Fibroblast of skin of scalp (primary cell): ENCODE measurements at places on chromosomes 4 and X.

DNA sequence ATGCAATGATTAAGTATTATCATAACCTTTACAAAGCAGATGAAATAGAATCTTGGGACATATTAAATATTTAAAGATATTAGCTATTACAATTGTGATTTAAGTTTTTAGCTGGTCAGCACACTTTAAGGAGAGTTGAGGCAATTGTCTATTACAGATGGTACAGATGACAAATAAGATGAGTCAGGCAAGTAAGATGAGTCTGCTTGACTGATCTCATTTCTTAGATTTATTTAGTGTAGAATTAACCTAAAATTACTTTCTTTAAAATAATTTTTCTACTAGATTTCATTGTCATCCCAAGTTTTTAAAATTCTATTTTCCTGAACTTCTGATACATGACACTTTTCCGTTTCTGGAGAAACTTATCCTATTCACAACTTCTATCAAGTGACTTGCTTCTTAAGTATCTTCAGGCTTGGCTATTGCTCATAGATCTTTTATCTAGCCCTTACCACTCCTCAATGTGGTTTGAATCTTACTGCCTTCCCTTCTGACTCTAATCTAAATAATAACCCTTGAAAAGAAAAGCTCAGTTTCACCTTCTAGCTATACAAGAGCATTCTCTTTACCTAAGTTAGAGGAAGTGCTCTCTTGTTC, 32.9 kb downstream of the CXCL1 start:
- no peak for DNase-seq

GRCh38 chr4:19684084-19684483, 567.6 kb upstream of the SLIT2 start:
- DNase-seq, result peak; percentile 9

DNA sequence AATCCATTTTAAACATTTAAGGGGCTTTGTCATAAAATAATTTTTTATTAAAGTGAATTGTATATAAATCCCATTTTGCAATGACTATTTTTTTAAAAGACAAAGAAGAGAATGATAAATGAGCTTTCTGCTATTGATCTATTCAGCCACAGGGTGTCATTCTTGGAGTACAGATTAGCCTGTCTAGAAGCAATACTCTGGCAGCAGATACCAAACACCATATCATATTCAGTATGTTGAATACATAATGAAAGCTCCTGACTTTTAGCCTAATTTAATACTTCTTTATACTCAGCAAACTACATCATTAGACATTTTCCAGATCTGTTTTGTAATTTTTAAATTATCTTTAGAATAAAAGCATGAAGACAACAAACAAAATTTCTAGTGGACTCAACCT, 496.3 kb downstream of the PDGFC start:
- peak; percentile 78 for DNase-seq

GRCh38 chr4:156559346-156559745, 412.3 kb downstream of the PDGFC start:
- no peak for DNase-seq

- no peak for DNase-seq
Measured at GRCh38 chr4:162360369-162361149, 196.8 kb upstream of the FSTL5 start.

DNA sequence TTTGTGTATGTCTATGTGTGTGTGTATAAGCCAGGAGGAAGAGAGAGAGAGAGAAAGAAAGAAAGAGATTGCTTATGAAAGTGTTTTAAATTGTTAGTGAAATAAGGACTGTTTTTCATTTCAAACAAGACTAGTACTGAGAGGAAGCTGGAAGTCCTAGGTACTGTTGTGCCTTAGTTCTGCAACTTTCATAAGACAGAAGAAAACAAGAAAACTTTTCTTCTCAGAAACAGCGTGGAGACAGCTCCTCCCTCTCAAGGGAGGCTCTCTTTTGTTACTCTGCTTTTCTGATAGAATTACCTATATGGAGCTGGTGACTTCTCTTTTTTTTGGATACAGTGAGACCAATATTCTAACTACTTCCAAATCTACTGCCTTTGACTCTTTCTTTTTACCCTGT, 62.5 kb downstream of the BANK1 start:
- DNase-seq, result no peak

GRCh38 chr4:3073158-3074077, 920 bp downstream of the HTT-AS start:
- DNase-seq, result no peak

GRCh38 chr4:88104902-88105610, 53.4 kb downstream of the ABCG2 start:
- peak; percentile 72 for DNase-seq

- DNase-seq, result peak; percentile 93
Measured at GRCh38 chrX:21943460-21944135, 3.1 kb downstream of the SMS start.

- peak; percentile 50 for DNase-seq
Measured at GRCh38 chr4:147336252-147336651, 144.6 kb upstream of the EDNRA start.

DNA sequence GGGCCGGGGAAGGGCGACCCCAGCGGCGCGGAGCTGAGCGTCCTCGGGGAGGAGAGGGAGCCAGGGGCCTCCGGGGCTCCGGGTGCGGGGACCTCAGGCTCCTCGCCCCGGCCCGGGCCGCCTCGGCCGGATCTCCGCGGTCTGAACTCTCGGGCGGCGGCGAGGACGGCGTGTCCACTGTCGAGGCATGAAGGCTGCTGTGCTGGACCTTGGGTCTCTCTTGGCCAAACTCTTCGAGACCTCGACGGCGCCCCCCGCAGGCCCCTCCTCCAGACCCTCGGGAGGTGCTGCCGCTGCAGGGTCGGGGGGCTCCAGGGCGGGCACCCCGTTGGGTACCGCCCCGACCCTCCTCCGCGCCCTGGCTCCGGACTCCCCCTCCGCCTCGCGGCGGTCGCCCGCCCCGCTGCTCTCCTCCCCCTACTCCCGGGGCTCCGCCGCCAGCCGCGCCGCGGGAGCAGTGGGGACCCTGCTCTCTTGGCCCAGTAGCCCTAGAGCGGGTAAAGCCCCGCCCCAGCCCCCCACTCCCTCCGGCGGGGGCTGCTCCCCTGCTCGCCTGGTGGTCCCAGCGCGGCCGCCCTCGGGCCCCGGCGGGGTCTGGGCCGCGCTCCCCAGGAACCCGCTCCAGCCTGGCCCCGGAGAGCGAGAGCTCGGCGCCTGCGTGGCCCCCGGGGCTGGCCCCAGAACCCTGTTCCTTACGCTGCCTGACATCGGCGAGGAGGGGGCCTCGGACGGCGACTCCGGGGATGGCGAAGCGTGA, 564 bp downstream of the FAM149A start:
- DNase-seq, result no peak

- DNase-seq, result no peak
Measured at GRCh38 chr4:52142816-52143215, 91.7 kb downstream of the SPATA18 start.

DNA sequence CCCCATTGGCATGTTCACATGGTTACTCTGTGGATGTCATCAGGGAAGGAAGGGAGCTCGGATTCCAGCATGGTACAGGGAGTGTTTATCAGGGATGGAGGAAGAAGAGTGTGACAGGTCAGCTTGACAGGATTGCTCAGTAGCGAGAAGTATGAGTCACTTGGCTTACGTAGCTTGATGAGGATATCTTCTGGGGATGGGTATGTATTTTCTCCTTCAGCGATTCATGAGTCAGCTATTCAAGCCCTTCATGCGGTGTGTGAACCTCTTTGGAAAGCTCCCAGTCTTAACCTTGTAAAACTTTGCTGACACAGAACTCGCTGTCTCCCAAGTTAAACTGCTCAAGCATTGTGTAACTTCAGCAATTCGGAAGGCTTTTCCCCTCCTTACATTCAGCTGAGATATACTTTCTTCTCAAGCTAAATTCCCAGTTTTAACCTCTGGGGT, 275.4 kb downstream of the ARHGAP10 start:
- peak; percentile 90 for DNase-seq

DNA sequence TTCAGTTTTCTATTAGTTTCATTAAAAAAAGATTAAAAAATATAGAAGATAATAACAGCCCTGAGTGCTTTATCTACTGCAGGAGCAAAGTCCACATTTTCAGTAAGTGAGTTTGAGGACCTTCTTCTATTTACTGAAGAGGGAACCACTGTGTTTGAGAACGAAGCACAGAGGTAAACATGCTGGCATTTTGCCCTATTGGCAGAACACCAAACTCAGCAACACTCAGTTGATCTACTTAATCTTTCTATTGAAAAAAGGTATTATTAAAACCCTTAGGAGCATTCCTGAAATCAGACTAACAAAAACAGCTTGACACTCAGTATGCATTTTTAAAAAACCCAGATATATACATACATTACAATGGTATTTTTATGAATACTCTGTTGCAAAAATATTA, 1496.7 kb downstream of the TECRL start:
- DNase-seq, result no peak

DNA sequence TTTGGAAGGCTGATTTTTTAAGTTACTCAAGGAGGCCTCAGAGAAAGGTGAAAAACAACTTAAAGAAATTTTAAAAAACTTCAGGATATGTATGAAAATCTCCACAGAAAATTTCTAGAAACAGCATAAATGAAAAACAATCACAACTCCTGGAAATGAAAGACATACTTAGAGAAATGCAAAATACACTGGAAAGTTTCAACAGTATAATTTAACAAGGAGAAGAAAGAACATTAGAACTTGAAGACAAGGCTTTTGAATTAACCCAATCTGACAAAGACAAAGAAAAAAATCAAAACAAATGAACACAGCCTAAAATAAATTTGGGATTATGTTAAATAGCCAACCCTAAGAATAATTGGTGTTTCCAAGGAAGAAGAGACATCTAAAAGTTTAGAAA, 300.5 kb downstream of the ANTXR2 start:
- DNase-seq, result no peak

DNA sequence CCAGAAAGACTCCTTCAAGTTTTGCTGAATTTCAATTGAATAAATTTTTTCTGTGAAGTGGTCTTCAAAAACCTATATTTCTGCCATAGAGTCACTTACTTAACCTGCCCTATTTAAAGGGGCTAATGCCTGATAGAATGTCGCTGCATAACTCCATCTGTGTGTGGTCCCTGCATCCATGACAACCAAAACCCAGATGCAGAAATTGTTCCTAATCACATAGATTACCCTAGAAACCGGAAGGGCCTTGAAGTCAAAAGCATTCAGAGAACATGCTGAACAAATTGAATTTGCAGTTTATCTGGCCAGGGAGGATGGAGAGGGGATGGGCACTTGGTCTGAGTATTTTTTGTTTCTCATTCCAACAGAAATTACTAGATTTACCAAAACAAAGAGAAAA, 1.5 kb upstream of the PARM1 start:
- DNase-seq, result no peak
